ENCODE measurements at places on chromosomes 3 and 15. TPM values are rescaled to one million over a fixed set of nuclear protein-coding genes. Genes with fewer than 3 reads are reported as not detected.

GRCh38 chr3:45480218-45480617 lies 91.8 kb downstream of the LARS2 start:
- no peak for DNase-seq

DNA sequence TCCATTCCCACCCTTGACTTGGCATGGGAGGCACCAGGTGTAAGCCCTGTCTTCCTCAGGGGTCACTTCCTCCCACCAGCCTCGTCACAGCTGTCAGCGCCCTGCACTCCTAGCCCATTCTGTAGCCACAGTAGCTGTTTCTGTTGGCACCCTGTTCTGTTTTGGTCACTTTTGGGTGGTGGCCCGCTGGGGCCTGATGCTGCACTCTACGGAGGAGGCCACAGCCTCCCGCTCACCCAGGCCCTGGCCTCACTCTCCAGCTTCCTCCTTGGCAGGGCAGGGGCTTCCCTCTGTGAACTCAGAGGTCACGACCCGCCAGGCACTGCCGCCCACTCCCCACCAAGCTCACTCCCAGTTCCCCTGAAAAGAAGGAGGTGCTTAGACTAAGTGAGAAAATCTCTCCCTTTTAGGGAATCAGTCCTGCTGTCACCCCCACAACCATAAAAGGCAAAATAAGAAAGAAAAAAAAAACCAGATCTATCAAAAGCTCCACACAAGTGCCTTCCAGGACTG lies 68.4 kb downstream of the MGLL start:
- no peak for DNase-seq

- peak; percentile 17 for DNase-seq
These were observed 212.4 kb upstream of the ZBTB20 start for GRCh38 chr3:115359536-115359935.

- no peak for DNase-seq
These were observed 84.8 kb upstream of the LINGO1 start for GRCh38 chr15:77717333-77717990.

NMB gene
- 3.0 TPM for total RNA-seq

DNA sequence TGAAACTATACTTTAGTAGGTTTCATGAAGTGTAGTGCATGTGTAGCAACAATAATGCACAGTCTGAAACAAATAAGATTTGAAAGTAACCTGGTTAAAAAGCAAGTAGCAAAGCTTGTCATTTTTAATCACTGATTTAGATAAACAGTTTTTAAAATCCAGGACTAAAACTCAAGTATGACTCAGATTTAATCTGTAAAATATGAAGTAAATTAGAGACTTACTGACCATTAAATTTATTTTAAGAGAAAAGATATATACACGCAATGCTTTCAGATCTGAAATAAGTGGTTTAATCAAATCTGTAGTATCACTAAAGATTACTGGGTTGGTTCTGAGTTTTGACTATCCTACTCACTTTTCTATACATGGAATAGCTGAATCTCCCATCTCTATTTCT lies 300.7 kb upstream of the RBMS3 start:
- DNase-seq, result no peak

- no peak for DNase-seq
These were observed 133.3 kb downstream of the CHDH start for GRCh38 chr3:53712817-53713388.

SCN11A gene
- 2.0 TPM for total RNA-seq

DNA sequence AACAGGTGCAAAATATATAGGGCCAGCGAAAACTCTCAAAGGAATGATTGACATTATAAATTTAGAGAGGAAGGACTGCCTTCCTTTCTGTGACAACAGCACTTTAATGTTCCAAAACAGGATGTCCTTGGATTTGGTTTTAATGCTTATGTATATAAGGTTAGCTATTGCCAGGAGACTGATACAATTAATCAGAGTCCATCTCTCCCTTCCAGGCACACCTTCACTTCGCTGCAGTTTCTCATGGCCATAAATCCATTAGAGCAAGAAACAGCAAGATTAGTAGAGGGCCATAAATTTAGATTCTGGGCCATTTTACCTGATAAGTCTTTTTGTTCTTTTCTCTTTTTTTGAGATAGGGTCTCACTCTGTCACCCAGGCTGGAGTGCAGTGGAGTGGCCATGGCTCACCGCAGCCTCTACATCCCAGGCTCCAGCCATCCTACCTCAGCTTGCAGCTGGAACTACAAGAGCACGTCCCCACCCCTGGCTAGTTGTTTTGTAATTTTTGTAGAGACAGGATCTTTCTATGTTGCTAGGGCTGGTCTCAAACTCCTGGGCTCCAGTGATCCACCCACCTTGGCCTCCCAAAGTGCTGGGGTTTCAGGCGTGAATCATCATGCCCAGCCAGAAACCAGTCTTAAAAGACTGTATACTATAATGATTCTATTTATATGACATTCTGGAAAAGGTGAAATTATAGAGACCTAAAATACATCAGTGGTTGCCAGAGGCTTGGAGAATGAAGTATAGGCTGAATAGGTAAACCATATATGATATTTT lies 15.7 kb upstream of the TFRC start:
- no peak for DNase-seq

MB21D2 gene
- total RNA-seq, result 15.8 TPM

PXK gene
- total RNA-seq, result 17.7 TPM

CYP8B1 gene
- total RNA-seq, result not detected

GRCh38 chr15:56917652-56918045 lies 795 bp upstream of the TCF12 start:
- no peak for DNase-seq

SPATA12 gene
- total RNA-seq, result 0.04 TPM

GRCh38 chr3:125232401-125232800 lies 19.9 kb upstream of the SLC12A8 start:
- DNase-seq, result no peak

PAQR9 gene
- total RNA-seq, result not detected

GRCh38 chr3:159936541-159936940 lies 52.1 kb upstream of the IL12A start:
- no peak for DNase-seq

FILIP1L gene
- 30.0 TPM for total RNA-seq

- no peak for DNase-seq
These were observed 3.1 kb downstream of the DMXL2 start for GRCh38 chr15:51619331-51620035.

UACA gene
- 117 TPM for total RNA-seq

MYL3 gene
- 107 TPM for total RNA-seq

C3orf52 gene
- total RNA-seq, result 5.7 TPM

CCR9 gene
- total RNA-seq, result 0.09 TPM

- no peak for DNase-seq
These were observed 84.6 kb downstream of the ZBTB20 start for GRCh38 chr3:115062412-115062956.

C3orf20 gene
- 0.09 TPM for total RNA-seq

FSD2 gene
- total RNA-seq, result 44.4 TPM

HTR3E gene
- not detected for total RNA-seq

RPP14 gene
- 18.6 TPM for total RNA-seq

- no peak for DNase-seq
These were observed 873 bp downstream of the C3orf70 start for GRCh38 chr3:185151964-185152409.

GRCh38 chr15:88894348-88894818 lies 961 bp downstream of the HAPLN3 start:
- peak; percentile 54 for DNase-seq

SLC26A6 gene
- 9.8 TPM for total RNA-seq

GRCh38 chr3:109702252-109702651 lies 364.9 kb upstream of the DPPA4 start:
- DNase-seq, result no peak

MKRN2OS gene
- not detected for total RNA-seq

TFRC gene
- total RNA-seq, result 46.2 TPM

DNA sequence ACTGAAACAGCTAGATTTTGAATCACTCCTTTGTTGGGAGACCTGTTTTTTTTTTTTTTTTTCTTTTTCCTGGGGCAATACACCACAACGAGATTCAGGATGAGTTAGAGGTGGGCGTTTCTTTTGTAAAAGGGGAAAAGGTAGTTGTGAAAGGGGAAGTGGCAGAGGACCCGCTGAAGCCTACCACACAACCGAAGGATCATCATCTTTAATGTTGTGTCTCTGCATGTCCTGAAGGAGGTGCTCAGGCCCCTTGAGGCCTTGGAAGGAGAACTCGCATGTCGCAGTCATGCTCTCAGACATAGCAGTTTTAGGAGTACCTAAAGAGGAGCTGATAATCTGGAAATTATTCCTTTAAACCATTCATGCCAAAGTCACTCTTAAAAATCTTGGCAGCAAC lies 137.9 kb upstream of the LRIG1 start:
- no peak for DNase-seq

GRCh38 chr3:108122276-108122675 lies 31.4 kb upstream of the CD47 start:
- no peak for DNase-seq

GRCh38 chr3:9553021-9553947 lies at the start of gene LHFPL4:
Gene LHFPL4 (minus strand): TSS chr3:9553822. CDS start chr3:9552679, 1,143 bp downstream.
- no peak for DNase-seq

DNA sequence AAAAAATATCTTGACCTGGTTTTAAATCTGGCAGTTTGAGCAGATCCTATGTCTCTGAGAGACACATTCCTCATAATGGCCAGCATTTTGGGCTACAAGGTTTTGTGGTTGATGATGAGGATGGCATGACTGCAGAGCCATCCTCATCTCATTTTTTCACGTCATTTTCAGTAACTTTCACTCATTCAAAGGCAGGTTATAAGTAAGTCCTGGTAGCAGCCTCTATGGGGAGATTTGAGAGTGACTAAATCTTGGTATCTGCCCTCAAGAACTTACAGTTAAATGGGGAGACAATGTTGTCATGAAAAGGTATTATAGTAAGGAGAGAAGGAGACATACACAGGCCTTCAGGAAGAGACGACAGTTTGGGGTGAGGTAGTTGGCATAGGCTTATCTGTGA lies 14.5 kb downstream of the TIGIT start:
- no peak for DNase-seq

DNA sequence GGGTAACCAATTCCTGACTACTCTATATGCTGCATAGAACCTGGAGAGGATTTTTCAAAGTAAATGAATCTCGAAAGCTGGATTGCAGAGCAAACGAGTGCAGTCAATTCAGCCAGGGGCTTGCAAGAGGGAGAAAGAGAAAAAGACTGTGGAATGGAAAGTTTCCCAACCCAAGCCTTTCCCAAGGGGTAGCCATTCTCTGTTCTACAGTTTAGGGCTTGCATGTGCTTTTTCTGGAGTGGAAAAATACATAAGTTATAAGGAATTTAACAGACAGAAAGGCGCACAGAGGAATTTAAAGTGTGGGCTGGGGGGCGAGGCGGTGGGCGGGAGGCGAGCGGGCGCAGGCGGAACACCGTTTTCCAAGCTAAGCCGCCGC lies 511 bp upstream of the RARB start:
- peak; percentile 94 for DNase-seq

GRCh38 chr3:74897006-74897405 lies 282.5 kb upstream of the CNTN3 start:
- DNase-seq, result no peak

All from muscle of leg (tissue), 16 donors.